NCI-H226 (cell line): ENCODE measurements at places on chromosomes 2 and 18.

- DNase-seq: no peak
These were observed 176.6 kb upstream of the TACR1 start for GRCh38 chr2:75375646-75376582.

DNA sequence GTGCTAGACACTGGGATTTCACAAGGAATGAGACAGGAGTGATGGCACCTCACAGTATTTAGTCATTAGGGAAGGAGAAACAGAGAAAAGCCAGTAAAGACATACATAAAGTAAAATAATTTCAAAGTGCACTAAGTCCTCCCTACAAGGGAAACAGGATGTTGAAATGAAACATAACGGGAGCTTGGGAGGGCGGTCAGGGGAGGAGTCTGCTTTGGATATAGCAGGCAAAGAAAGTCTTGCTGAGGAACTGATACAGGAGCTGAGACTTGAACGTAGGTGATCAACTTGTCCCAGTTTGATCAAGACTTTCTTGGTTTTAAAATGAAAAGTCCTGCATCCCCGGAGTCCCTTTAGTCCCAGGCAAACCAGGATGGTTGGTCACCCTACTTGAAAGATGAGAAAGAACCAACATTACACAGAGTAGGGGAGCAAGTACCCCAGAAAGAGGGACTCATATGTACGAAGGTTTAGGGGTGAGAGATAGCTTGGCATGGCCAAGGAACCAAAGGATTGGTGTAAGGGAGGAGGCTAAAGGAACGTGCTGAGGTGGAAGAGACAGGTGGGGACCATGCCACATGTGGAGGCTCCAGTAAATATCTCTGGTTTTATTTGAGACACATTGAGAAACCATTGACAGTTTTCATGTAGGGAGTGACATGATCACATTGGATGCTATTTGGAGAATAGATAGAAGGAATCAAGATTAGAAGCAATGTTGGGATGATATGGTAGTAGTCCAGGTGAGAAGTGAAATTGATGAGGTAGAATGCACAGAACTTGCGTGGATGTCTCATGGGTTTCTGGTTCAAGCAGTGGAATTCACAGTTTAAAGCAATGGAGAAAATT lies 28.4 kb downstream of the FBXO48 start:
- no peak for DNase-seq

- no peak for DNase-seq
These were observed 81.4 kb upstream of the UNC80 start for GRCh38 chr2:209690029-209690754.

DNA sequence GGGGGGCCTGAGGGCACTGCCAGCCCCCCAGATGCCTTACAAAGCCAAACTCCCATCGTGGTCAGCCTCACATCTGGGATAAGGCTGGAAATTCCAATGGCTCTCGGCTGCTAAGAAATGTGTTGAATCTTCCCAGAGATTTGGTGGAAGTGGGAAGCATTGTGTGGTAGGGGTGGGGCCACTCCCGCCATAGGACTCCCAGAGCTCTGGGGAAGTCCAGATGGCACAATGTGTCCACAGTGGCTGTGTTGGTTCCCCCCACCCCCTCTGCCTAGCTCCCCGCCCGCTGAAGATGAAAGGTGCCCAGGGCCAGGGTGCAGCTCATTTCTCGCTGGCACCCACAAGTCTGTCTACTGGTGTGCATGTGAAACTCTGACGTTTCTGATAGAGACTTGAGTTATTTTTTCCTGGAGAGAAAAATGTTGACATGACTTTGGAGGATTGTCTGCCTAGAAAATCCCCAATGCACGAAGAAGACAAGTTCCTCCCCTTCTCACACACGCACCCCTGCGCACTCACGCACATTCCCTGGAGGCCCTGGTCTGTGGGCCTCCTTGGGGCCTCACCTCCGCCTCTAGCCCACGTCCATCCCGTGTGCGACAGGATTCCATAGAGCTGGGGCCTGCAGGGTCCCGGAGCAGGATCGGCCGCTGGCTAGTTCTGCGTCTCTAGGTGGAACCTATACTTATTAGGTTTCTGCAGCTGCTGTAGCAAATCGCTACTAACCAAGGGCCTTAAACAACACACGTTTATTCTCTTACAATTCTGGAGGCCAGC lies 199.1 kb downstream of the ZFP36L2 start:
- DNase-seq: no peak

DNA sequence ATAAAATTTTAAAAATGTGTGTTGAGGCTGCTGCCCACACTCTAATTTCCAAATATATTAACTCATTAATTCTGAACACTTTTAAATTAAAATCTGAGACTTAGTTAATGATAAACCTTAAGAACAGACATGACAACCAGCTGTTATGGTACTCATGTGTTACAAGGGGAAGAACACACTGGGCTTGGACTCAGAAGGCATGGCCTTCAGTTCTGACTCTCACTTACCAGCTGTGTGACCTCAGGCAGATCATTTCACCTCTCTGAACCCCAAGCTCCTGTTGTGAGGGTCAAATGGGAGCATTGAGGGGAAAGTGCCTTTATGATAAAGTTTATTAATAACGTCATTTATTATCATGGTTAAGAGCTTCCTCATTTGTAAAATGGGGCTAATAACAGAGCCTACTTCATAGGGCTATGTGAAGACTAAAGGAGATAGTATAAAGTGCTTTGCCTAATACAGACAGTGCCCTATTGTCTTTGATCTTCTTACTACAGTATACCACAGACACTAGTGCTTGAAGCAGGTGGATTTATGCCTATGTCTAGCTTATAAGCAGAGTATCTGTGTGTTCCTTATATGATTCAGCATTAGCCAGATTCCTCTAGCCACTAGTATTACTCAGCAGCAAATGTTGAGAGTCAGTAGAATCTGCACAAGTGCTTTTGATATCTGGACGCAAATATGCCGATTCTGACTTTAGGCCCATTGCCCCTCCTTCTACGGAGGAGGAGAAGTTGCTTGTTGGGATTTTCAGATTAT lies 99.6 kb downstream of the SGPP2 start:
- peak; percentile 47 for DNase-seq

DNA sequence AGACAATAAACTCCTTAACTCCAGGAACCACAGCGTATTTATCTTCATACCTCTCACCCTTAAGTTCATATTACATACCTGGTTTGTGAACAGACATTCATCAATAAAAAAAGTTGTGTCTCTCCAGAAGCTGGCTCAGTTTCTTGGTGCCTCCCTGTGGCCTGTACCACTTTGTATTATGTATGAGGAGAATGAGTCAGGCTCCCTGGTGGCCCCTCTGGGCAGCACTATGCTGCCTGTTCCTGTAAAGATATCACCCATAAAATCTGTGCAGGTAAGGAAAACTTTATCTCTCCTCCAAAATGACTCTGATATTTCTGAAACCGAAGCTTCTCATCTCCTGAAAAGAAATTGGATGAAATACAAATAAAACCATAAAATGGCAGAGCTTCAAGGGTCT lies 198.4 kb upstream of the NT5C1B start:
- DNase-seq: no peak

- DNase-seq: no peak
These were observed 26.7 kb downstream of the CNRIP1 start for GRCh38 chr2:68293024-68293423.

DNA sequence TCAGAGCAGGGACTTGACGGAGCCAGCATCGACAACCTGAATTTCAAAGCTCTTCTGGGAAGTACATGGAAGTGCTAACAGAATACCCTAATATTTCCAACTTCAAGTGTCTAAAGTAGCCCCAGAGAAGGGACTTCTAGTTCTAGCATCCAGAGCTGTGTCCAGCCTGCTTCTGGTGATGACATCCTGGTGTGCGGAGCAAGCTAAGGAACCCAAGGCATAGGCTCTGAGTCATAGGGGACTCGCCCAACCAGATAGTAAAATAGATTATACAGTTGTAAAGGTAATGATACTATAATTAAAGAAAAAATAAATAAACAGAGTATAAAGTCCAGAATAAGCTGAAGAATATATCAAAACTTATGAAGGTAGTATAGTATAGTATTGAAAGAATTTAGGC lies 108.1 kb upstream of the SERPINE2 start:
- no peak for DNase-seq

DNA sequence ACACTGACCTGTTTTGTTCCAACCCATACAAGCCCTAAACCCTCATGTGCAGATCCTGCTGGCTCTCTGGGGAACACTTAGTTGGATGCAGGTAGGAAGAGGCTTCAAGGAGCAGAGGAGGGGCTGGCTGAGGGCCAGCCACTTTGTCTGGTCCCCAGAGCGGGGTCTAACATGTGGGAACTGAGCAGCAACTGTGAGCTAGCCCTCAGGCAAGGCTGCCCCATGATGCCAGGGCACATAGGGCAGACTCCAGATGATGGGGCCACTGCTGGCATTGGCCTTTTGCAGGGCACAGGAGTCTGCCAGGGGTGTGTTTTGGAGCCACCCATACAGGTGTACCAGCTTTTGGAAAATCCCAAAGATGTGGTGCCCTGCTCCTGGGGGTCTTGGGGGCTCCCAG lies 67.7 kb downstream of the HPCAL1 start:
- no peak for DNase-seq

DNA sequence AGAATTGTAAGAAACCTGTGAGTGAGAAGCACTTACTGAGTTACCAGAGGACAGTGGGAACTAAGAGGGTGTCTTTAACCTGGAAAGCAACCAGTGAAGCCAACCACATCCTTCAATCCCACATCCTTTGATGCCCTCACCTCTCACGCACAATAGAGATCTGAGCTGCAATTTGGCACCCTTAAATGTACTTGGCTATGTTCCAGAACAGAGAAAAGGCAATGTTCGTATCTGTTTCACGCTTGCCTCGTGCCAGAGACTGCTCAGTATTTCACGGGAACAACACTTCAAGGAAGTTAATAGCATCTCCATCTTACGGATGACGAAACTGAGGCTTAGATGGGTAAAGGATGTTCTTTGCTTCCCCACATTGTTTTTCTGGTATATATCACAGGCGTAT lies 167.4 kb downstream of the DPP10 start:
- DNase-seq: no peak

DNA sequence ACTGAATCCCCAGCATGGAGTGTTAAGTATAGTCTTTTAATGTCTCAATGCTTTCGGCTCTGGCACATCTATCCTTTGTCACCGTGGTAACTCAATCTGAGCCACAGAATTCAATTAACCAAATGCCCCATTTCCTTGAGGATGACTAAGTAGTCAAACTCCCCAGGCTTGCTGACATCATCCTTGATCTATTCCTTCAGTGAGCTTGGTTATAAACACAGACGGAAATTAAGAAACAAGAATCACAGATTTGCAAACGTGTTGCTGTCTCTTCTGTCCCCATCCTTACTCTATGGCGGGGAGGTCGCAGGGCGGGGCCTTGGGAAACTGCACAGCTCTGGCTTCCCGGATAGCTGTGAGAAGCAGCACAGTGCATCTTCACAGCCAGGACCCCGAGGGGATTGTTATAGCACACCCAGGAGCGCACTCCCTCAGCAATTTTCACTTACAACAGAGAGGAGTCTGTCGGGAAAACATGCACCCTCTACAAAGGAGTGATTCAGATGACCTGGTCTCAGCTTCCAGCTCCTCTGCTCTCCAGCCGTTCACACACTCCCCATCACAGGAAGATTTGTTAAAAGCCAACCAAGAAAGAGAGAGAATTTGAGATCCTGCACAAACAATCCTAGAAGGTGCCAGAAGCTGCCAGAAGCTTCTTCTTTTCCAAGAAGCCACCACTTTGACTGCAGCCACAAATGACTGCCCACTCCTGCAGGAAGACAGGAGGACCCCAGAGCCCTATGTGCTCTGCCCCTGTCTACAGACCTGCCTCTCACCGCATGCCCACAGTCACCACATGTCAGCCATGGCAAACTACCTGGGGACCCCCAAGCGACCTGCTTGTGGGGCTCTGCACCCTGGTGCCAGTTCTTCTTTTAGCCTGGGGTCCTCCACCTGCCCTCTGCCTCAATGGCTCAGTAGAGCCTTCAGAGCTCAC lies 44.9 kb upstream of the YWHAQ start:
- peak; percentile 82 for DNase-seq
